ENCODE measurements at places on chromosomes 4 and X.

GRCh38 chrX:117985241-117985640 is 131.4 kb downstream of the KLHL13 start:
- no peak for DNase-seq

DNA sequence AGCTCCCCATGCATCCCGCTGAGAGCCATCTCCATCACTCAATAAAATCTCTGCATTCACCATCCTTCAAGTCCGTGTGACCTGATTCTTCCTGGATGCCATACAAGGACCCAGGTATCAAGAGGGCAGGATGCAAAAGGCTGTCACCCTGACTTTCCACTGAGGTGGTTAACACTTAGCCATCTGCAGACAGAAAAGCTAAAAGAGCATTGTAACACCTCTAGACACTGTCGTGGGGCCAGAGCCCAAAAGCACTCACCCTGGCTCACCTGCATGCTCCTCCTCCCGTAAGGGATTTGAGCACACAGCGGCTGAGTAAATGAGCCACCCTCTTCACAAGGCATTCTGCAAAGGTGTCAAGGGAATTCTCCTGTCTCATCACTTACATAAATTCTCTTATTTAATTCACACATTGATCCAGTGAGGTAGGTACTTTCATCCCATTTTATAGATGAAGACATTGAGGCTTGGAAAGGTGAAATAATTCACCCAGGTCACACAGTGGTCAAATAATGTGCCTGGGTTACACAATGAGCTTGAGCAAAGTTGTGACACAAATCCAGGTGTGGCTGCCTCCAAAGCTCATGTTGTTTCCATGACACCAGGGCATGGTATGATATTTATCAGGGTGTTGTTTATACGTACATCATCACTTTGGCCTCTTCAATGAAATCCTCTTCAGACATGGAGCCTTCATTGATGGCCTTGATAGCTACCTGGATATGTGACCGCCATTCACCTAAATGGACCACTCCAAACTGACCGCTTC is 48.0 kb downstream of the TXK start:
- no peak for DNase-seq

DNA sequence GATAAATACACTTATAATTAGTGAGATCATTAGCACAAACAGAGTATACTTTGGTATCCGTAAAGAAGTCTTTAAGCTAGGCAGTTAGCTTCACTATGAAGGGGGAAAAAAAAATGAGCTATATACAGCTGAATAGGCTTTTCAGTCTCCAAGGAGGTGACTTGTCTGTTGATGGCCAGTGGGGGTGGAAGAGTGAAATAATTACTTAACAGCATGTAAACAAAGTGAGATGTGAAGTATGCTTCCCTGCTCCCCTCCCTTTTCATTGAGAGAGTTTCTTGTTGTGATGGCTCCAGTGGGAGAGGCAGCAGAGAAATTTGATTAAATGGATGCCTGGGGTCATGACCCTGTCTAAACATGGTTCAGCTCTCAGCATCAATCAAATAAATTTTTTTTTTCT is 180.9 kb downstream of the DACH2 start:
- DNase-seq = no peak

- no peak for DNase-seq
These were observed 165.0 kb upstream of the GEMIN8 start for GRCh38 chrX:14194711-14195110.

DNA sequence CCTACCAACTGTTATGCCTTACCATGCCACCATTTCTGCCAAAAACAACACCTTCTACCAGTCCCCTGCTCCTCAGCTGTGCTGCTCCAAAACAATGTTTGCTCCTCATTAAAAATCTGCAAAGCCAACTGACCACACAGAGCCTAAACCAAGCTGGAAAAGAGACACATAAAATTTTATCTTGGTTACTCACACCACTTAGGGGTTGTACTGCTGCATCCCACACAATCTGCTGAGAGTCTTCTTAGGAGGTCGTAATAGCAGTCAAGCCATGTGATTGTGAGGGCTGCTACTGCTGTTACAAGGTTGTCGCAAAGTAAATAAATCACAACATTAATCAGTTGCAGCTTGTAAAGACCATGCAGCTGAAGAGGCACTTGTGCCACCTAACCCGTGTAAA is 607.4 kb upstream of the FAM241A start:
- DNase-seq = no peak

DNA sequence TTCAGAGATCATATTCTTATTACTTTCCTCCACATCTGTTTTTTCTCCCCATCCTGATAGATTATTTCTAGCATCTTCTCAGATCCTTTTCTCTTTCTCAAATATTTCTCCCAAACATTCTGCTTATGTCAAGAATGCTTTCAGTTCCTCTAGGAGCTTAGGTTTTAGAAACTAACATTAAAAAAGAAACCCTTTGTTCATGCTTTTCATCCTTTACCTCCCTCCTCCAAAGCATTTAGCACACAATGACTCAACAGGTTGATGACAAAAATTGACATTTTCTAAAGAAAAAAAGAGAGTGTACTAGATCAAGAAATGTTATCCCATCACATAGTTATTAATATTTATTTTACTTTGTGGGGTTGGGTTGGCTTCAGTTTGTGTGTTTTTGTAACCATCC is 16.5 kb upstream of the ALB start:
- no peak for DNase-seq

Measured in suppressor macrophage treated with lipopolysaccharide for 1 hour (primary cell).